ENCODE measurements at places on chromosomes 7 and 10. TPM values are rescaled to one million over a fixed set of nuclear protein-coding genes. Genes with fewer than 3 reads are reported as not detected.

Gene FKBP9
- 13.0 TPM for total RNA-seq

GRCh38 chr7:115087437-115087836 lies 165.5 kb downstream of the MDFIC start:
- peak; percentile 32 for DNase-seq
- H3K27ac ChIP-seq: no peak overlapping the region
- H3K27me3 ChIP-seq: no peaks in the 10 kb centered on the region
- H3K36me3 ChIP-seq: no peaks in the 10 kb centered on the region

GRCh38 chr10:79018521-79019011 lies 50.2 kb upstream of the ZMIZ1 start:
- no peaks in the 10 kb centered on the region for H3K27me3 ChIP-seq
- no peaks in the 10 kb centered on the region for H3K36me3 ChIP-seq
- H3K4me1 ChIP-seq: no peaks in the 10 kb centered on the region

Gene VWA2
- 2.0 TPM for total RNA-seq

DNA sequence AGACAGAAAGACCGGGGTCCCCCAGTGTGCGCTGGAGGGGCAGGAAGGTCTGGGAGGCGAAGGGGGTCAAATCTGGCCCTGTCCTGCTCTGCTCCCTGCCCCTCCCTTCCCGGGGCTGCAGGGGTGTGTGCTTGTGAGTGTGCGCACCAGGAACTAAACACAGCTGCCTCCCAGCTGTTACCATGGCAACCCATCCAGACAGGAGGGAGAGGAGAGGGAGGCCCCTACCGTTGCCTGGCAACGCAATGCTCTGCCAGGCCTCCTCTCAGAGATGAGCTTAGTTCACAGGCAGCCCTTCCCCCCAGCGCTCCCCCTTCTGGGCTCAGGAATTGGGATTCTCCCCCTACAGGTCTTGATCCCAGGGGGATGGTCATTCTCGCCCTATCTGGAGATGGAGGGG lies 6.1 kb downstream of the NYAP1 start:
- H3K4me1 ChIP-seq: peaks cover 18% of the 10 kb centered on the region
- no peak overlapping the region for H3K27ac ChIP-seq
- H3K27me3 ChIP-seq: peaks cover 10% of the 10 kb centered on the region

GRCh38 chr7:148623586-148624282 lies 33.2 kb downstream of the C7orf33 start:
- no peak overlapping the region for H3K27ac ChIP-seq
- H3K4me1 ChIP-seq: peaks cover 20% of the 10 kb centered on the region
- no peak for DNase-seq
- no peaks in the 10 kb centered on the region for H3K36me3 ChIP-seq
- H3K27me3 ChIP-seq: no peaks in the 10 kb centered on the region

DNA sequence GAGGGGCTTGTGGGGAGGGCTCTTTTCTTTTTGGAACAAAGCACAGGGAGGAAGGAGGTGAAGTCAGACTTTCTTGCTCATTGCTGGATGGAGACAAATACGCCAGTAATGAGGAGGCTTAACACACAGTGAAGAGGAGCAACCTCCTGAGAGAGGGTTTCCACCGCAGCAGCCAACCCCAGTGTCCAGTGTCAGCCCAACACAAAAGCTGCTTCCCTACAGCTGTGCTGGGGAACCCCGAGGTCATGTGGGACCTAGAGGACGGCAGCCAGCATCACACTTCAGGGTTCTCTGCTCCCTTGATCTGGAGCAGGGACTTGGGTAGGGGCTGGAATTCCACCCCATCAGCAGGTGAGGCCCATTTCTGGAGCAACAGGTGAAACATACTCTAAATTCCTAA lies 7.7 kb downstream of the BLNK start:
- no peak overlapping the region for H3K4me3 ChIP-seq
- H3K36me3 ChIP-seq: no peaks in the 10 kb centered on the region
- H3K4me1 ChIP-seq: no peaks in the 10 kb centered on the region

Gene SPDYE11
- total RNA-seq: not detected

Data from GM23338 (cell line).